ENCODE measurements at places on chromosomes 11 and 22.
A peak's percentile ranks its signal among the peaks of the same experiment; 100 is the strongest.

DNA sequence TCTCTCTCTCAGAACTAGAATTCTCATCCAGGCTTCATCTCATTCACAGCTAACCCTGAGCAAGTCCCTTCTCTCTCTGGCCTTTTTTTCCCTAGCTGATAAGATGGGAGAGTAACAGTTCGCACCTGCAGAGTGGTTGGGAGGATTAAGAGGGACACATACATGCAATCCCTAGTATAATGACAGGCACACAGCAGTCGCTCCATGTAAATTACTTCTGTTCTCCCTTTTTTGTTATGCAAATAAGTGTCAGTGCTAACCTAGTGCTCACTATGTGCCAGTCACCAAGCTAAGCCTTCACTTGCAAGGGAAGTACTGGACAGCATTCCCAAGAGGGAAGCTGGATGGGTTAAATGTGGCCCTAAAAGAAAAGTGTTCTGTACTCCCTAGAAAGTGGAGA lies 63.4 kb downstream of the TENM4 start:
- DNase-seq = no peak

DNA sequence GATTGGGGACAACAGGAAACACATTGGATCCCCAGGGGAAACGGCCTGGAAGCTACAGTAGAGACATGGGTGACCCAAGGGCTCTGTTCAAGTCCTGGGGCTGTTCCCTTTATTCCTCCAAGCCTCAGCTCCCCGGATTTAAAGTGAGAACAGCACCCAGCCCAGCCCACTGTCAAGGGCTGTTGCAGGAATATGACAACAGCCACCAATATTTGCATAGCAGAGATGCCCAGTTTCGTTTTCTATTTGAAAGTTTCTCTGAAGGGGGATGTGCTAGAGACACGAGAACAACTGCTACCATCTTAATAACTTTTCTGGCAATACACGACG lies 81.1 kb upstream of the WNT7B start:
- DNase-seq = no peak

DNA sequence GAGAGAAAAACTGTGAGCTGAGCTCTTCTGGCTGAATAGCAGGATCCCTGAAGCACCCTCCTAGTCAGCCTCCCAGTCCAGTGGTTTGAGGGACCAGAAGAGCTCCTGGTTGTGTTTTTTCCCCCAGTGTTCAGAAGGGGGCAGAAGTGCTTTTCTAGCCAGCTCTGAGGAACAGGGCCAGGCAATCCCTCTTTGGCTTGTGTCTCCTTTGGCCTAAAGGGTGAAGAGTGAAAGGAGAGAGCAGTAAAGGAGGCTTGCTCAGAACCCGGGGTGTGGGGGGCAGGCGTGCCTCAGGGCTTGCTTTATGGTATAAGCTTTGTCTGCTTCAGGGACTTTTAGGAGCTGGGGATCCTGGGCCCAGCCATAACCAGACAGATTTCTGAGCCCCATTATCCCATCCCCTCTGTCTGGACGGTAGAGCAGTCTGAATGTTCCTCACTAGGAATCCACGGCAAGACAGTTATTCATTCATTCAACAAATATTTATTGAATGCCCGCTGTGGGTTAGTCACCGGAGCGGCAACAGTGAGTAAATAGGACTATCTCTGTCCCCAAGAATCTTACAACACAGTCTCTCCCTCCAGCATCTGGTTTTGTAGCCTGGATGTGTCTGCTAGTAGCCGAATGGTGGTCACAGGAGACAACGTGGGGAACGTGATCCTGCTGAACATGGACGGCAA lies 14.5 kb downstream of the ACP2 start:
- peak; percentile 14 for DNase-seq

- DNase-seq = no peak
Observed at GRCh38 chr11:131912134-131912533, 541.7 kb downstream of the NTM start.

DNA sequence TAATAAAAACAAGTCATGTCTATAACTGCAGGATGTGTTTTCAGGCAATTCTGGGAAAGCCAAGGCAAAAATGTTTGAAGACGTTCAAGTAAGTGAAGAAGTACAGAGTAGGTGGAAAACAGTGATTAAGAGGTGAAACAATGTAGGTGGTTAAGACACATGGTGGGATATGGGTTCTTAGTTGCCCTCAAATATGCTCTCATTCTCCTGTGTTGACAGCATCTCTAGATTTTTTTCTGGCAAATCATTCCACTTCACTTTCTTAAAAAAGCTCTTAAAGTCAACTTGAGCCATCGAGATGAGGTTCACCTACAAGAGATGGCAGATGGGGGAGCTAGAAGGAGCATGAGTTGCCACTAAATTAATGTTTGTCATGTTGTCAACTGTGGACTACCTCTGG lies 1041.0 kb upstream of the CNTN5 start:
- DNase-seq = no peak

Data from nucleus accumbens (tissue), 56 donors.